Breast epithelium (tissue), 4 donors: ENCODE measurements at places on chromosomes 3 and 15.

- no peak for DNase-seq
Measured at GRCh38 chr3:130939753-130940152, 45.9 kb downstream of the ATP2C1 start.

DNA sequence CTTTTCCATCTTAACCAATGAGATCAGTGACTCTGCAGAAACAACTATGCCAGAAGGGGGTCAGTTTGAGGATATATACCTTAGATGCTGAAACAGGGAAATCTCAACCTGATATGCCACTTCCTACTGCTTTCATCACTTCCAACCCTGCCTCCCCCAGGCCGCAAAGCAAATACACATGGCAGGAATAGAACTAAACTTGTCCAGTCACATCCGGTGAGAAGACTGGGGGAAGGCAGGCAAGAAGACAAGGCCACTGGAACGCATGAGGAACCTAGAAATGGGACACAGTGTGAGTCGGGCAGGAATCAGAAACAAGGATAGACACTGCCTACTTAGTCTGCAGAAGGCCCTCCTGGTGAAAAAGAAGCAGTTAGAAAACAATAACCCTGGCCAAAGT is 90.6 kb downstream of the MYO5A start:
- no peak for DNase-seq

DNA sequence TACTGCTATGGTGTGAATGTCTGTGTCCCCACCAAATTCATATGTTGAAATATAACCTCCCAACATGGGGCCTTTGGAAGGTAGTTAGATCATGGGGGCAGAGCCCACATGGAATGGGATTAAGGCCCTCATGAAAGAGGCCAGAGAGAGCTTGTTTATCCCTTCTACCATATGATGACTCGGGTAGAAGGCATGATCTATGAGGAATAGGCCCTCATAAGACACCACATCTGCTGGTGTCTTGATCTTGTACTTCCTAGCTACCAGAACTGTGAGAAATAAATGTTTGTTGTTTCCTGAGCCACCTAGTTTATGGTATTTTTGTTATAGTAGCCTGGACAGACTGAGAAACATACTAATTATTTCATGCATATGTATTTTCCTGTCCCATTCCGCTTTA is 51.9 kb downstream of the WWTR1 start:
- no peak for DNase-seq

DNA sequence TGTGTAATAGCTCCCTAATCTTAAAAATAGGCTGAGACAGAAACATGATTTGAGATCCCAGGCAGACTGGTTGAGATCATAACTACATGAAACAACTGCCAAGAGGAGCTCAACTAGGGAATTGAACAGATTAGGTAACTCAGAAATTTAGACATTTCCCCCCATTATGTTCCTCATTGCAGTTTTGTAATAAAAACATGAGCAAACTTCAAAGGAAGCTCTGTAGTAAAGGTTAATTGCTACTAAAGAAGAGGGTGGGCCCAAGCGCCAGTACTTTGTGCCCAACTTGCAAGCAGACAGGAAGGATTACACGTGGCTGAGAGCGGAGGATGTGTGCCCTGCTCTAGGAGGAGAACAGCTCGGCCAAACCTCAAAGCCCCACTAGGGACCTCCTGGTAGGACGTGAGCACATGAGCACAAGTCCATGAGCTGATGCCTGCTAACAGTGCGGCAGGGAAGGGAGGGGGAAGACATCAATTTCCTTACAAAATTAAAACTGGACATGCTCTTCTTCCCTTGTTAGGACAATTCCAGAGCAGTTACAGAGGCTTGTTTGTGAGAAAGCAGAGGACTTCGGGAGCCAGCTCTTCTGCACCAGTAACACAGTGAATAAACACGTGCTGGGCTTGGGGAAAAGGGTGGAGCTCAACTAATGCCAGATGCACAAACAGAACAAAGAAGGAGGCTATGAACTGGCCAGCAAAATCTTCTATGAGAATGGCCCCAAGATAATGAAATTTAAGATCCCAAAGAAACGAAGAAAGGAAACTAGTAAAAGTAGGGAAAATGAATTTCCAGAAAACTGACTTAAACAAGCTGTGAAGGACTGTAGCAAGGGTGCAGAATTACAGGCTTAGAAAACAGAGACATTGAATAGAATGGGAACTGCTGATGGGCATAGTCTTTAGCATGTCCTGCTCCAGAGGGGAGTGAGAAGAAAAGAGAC is 275.5 kb downstream of the MECOM start:
- no peak for DNase-seq
